Inflammatory macrophage (primary cell): ENCODE measurements at places on chromosomes 2 and 18.

DNA sequence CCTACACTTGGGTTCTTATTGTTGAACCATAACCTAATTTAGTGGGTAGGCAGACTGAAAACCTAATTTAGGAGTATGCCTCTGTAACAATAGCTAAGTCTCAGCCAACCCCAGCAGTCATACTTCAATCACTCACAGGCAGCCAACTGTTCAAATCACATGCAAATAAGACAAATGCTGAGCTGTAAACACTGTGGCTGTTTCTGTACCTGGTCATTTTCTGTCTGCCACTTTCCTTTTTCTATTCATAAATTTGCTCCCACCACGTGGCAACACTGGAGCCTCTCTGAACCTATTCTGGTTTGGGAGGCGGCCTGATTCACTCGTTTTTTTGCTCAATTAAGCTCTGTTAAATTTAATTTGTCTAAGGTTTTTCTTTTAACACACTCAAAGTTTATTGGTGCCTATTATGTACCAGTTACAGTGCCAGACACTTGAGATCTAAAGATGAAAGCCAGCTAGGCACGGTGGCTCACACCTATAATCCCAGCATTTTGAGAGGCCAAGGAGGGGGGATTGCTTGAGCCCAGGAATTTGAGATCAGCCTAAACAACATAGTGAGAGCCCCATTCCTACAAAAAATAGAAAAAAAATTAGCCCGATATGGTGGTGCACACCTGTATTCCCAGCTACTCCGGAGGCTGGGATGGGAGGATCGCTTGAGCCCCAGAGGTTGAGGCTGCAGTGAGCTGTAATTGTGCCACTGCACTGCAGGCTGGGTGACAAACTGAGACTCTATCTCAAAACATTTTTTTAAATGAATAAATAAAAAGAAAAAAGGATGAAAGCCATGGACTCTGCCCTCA is 41.1 kb downstream of the THNSL2 start:
- no peak for DNase-seq

DNA sequence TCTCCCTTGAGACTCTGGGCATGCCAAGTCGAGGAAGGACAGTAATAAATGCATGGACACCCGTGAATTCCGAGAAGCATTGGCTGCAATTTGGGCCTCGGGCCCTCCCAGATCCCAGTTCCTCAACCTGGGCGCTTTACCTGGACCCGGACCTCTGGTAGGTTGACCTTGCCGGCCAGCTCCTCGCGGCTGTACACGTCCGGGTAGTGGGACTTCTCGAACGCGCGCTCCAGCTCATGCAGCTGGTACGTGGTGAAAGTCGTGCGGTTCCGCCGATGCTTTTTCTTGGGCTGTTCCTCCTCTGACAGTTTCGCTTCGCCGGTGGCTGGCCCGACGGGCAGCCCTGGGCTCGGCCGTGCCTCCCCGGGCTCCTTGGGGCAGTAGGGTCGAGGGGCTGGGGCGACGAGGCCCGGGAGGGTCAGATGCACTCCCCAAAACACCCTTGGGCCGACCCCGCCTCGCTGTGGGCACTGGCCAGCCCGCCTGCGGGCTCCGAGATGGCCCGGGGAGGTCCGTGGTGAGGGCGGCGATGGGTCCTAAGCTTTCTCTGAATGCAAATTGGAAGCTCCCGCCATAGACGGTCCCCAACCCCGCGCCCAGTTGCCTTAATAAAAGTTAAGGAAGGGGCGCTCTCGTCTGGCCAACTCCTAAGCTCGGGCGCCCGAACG is 899 bp downstream of the RAX start:
- peak; percentile 8 for DNase-seq

DNA sequence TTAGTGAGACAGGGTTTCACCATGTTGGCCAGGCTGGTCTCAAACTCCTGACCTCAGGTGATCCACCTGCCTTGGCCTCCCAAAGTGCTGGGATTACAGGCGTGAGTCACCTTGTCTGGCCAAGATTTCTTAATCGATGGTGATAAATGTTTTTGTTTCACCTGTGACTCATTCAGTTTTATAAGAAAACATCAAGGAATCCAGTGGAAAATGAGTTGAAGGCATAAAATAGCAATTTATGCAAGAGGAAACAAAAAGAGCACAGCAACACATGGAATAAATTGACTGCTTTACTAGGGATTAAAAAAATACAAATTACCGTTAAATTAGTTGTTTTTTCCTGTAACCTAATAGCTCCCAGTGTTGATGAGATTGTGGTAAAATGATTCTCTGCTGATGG is 80.2 kb downstream of the CDK15 start:
- DNase-seq, result no peak

- DNase-seq, result no peak
Measured at GRCh38 chr18:6215888-6216287, 198.8 kb downstream of the L3MBTL4 start.

- DNase-seq, result peak; percentile 15
Measured at GRCh38 chr2:157782057-157782845, 93.9 kb downstream of the ACVR1 start.

- DNase-seq, result no peak
Measured at GRCh38 chr18:47461977-47462376, 210.5 kb upstream of the SKOR2 start.

GRCh38 chr18:57534511-57534909 is 52.0 kb downstream of the FECH start:
- DNase-seq, result no peak

DNA sequence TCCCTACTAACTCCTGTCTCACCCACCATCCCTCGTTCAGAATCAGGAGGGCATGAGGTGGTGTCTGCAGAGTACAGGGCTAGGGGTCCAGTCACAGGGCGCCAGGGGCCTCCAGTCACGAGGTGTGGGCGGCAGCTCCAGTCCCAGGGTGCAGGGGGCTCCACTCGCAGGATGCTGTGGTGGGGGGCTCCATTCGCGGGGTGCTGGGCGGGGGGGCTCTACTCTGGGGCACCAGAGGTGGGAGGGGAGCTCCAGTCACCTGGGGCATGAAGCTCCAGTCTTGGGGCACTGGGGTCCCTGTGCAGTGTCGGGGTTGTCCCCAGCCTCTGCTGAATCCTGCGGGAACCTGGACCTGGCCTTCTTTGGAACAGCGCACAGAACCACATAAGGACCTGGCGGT is 66.0 kb downstream of the EIPR1 start:
- no peak for DNase-seq

GRCh38 chr2:37773371-37774130 is 102.1 kb upstream of the CDC42EP3 start:
- no peak for DNase-seq

DNA sequence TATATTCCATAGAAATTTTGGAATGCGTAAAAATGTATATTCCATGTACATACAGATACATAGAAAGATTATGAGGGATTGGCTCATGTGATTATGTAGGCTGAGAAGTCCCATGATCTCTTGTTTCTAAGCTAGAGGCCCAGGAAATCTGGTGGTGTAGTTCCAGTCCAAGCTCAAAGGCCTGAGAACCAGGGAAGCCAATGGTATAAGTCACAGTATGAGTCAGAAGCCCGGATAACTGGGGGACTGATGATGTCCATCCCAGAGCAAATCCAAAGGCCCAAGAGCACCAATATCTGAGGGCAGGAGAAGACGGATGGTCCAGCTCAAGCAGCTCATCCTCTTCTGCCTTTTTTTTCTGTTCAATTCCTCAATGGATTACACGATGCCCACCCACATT is 385.0 kb upstream of the KLHL29 start:
- no peak for DNase-seq

- no peak for DNase-seq
Measured at GRCh38 chr18:57075716-57076400, 71.0 kb upstream of the BOD1L2 start.

- peak; percentile 81 for DNase-seq
Measured at GRCh38 chr2:100891906-100892642, 72.1 kb downstream of the NPAS2 start.

DNA sequence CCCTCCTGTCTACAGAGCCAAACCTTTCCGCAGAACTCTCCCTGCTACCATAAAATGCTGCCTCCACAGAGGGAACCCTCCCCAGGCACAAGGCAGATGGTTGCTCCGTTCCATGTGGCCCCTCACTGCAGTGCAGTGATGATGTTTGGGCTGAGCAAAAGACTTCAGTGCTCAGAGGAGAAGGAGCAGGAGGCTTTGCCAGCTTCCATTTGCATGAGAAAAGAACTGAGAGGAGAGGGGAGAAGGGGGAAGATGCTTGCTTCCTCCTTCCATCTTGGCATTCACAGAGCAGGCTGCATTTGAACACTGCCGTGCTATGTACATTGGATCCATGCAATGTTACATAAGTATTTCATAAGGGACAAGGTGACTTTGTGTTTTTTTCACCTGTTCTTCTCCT is 46.6 kb upstream of the TMEM200C start:
- no peak for DNase-seq

DNA sequence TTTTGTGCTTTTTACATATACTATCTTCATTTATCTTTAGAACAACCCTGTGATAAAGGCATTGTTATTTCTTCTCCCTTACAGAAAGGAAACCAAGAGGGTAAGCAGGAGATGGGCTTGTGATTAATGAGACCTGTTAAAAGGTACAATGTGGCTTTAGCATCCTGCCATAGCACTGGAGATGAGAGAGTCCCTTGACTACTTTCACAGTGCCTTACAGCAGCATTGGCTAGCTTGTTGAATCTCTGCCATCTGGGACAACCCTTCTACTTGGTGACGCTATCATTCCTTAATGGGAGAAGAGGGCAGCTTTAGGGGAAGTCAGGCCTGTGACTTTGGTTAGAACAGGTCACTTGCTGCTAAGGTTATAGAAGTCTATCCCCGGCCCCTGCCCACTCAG is 68.1 kb upstream of the LYPD6B start:
- no peak for DNase-seq
